DND-41 (cell line): ENCODE measurements at places on chromosomes 11 and 22.

DNA sequence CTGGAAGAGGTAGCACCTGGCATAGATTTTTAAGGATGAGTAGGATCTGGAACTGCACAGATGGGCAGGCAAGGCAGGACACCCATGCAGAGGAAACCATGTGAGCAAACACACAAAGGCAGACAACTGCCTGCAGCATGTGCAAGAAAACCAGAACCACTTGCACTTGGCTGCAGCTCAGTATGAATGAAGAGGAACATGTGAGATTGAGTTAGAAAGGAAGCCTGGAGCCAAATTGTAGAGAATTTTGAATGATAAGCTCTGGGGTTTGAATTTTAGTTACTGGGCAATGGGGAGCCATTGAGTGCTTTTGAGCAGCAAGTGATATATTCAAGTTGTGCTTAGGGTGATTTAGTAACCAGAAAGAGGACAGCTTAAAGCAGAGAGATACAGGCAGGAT is 583.4 kb downstream of the SOX6 start:
- DNase-seq = no peak

DNA sequence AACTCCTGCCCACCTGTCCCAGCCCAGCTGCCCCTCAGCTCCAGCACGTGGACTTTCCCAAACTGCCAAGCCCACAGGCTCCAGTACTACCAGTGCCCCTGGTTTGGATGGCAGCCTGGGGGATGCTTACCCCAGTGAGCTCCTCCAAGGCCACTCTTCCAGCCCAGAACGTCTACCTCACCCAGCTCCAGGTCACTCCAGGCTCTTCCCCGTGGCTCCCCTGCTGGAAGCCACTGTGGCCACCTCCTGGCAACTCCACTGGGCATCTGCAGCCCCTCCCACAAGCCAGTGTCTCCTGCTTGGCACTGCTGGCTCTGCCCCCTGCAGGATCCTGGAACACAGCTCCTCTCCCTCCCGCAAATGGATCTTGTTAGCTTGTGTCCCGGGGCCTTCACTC is 29.3 kb downstream of the LMO1 start:
- DNase-seq = no peak

DNA sequence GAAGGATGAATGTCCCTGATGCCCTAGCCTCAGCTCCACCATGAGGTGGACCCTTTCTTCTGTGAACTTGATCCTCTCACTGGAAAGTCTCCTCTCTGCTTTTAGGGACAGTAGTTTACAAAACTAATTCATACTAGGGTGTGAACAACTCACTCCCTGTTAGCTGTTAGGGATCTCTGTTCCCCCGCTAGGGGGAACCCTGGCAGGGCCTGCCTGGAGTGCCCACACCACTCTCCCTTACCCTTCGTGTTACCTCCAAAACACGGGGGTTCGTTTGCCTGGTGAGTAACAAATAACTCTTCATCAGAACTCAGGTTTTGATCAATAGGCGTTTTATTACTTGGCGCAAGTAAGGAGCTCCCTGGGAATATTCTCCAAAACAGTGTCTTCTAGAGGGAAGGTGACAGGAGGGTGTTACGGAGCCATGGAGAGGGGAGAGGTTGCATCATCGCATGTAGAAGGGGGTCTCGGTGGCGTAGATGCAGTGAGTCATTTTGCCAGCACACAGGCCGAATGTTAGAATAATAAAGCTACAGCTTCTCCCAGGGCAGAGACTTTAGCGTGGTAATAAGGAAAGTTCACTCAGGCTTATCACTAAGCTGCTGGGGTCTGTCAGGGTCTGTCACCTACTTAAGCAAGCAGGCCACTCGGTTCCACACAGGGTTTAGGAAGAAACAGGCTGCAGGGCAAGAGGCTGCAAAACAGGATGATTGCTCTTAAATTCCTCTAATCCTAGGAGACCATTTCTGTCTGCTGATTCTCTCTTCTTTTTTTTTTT is 45.8 kb downstream of the C11orf96 start:
- no peak for DNase-seq

- no peak for DNase-seq
These were observed 19.0 kb upstream of the MYH9 start for GRCh38 chr22:36406721-36407120.

GRCh38 chr22:28893810-28894209 is 10.4 kb downstream of the ZNRF3 start:
- no peak for DNase-seq

- no peak for DNase-seq
These were observed at the start of gene RASSF10 for GRCh38 chr11:13008625-13009475. Gene RASSF10 (plus strand): TSS chr11:13009316. CDS start chr11:13009577, 261 bp downstream.

DNA sequence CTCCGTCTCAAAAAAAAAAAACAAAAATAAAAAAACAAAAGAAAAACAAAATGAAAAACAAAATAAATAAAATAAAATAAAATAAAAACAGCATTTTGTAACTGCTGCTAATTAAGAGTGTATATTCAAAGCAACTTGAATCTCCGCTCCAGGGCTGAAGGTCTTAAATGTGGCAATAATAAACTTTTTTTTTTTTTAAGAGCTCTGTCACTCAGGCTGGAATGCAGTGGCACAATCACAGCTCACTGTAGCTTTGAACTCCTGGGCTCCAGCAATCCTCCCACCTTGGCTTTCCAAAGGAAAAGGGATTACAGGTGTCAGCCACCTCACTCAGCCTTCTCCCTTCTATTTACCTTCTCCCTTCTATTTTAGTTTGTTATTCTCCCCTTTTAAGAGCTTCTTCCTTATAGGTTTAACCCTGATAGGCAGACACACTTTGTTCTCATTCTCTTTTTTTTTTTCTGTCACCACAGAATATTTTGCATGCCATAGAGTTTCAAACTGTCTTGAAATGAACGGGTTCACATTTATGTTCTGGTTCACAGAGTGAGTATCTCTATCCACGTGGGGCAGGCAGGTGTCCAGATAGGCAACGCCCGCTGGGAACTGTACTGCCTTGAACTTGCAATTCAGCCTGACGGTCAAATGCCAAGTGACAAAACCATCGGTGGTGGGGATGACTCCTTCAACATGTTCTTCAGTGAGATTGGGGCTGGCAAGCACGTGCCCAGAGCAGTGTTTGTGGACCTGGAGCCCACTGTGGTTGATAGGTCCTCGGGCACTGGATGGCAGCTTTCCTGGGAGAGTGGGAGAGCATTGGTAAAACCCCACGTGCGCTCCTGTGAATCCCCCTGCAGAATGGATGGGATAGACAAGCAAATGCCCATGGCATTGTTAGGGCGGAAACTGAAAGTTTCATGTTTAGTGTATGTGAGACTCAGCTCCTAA is 19.4 kb downstream of the LRRC74B start:
- DNase-seq = no peak

GRCh38 chr11:64865286-64866172 is 12.9 kb downstream of the EHD1 start:
- no peak for DNase-seq

- no peak for DNase-seq
These were observed 1109.5 kb downstream of the BRD1 start for GRCh38 chr22:48717883-48718817.

GRCh38 chr22:30159561-30160353 is 79.5 kb downstream of the HORMAD2 start:
- no peak for DNase-seq

DNA sequence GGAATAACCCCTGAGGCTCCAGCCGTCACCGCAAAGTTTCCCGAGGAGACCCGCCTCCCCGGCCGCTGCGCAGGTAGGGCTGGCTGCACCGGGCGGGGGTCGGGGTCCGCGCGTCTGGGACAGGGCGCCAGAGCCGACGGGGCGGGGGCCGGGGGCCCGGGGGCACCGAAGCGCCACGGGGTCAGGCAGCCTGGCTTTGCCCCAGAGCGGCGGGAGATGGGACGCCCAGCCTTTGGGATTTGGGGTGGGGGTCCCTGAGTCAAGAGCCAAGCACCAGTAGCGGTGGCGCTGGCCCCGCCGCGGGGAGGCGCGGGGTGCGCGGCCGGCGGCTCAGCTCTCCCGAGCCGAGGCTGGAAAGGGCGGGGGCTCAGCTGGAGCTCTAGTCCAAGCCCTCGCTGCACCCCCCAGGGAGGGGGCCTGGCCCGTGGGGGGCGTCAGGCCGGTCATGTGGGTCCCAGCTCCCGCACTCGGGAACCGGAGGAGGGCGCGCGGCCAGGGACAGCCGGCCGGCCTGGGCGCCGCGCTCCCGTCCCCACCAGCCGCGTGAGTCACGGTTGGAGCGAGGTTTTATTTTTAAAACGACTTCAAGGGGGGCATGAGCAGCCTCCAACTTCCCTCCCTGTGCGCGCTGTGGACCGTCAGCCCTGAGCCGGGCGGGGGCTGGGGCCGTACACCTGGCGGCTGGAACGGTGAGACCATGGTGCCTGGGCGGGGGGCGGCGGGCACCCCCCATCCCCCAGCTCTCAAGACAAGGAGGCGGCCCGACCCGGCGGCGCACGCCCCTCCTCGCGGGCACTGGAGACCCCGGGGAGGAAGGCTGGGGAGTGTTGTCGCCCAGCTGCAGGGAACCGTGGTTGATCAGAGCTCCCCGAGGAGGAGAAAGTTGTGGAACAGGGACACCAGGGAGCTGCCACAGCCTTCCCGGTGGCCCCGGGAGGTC is 626 bp downstream of the FLRT1 start:
- peak; percentile 43 for DNase-seq

- no peak for DNase-seq
These were observed 723.2 kb downstream of the OPCML start for GRCh38 chr11:132809070-132809469.

- no peak for DNase-seq
These were observed 87.4 kb downstream of the DEPDC5 start for GRCh38 chr22:31841078-31841827.

GRCh38 chr11:77144857-77145428 is 16.9 kb downstream of the MYO7A start:
- DNase-seq = no peak

DNA sequence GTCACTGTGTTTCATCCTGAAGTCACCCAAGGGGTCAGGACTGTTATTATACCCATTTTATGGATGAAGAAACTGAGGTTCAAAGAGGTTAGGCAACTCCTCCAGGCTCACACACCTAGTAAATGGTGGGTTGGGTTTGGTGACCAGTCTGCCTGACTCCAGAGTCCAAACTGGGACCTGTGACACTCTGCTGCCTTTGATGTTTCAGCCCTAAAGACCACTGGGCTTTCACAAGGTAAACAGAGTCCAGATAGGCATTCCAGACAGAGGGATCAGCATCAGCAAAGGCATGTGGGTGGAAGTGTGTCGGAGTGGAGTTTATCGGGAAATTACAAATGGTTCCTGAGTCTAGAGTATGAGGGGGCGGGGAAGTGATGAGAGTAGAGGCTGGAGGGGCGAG is 38.5 kb downstream of the MICAL2 start:
- no peak for DNase-seq

- DNase-seq = peak; percentile 48
These were observed 320 bp downstream of the CLTCL1 start for GRCh38 chr22:19291218-19291579.

DNA sequence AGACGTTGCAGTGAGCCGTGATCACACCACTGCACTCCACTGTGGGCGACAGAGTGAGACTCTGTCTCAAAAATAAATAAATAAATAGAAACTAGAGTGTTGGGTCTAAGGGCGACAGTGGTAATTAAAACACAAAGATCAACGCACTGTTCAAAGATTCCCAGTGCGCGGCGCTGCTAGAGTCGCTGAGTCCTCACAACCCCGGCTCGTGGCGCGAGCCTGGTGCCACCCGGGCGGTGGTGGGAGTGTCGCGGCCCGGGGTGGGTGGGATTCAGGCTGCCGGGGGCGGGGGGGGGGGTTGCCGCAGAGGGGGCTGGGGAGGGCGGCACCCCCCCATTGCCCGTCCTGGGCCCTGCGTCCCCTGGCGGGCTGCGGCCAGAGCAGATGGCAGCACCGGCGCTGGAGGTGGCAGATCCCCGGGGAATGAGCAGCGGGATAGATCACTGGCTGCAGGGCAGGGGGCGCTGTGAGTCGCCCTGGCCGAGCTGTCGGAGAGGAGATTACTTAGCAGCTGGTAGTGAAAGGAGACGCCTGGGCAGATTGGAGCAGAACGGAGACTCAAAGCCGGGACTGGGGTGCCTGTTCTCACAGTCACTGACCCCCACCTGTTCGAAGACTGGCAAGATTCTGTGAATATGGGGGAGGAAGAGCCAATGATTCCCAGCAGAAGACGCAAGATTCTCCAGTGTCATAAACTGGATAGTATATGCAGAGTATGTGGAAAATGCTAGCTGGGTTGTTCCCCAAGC is 30.2 kb upstream of the APOBEC3A start:
- DNase-seq = peak; percentile 16

DNA sequence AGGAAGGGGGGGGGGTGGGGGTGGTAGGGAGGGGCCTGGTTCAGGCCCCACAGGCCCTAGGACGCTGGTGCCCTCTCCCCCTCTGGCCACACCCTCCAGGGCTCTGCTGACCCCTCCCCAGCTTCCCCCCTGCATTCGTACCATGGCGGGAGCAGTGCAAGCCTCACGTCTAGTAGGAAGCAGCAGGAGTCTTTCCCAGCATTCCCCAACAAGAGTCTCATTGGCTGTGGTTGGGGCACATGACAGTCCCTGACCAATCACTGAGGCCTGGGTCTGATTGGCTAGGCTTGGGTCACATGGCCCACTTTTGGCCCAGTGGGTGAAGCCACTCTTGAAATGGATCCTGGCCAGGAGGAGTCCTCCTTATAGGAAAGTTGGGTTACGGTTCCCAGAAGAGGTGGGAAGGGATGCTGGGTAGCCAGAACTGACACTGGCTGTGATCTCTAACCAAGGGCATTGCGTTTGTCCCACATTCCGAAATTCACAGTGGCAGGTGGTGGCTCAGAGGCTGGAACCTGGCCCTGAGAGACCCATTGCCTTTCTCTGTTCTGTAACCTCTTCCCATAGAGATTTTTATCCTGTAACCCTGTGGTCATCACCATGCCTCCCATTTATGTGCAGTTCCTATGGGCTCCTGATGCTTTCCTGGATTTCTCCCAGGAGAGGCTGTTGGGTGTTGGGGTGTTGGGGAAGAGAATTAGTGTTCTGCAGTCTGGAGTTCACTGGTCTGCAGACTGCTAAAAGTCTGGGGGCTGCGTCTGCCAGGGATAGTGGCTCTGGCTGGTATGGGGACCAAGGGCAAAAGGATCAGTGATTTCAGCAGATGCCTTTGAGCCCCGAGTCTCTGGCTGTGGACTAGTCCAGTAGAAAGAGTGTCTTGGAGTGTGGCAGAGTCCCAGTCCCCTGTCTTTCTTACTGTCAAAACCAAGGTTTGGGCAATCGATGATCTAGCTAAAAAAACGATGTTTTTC is 58.9 kb upstream of the MYEOV start:
- DNase-seq = no peak
